ENCODE measurements at places on chromosomes 1 and 21.
A peak's percentile ranks its signal among the peaks of the same experiment; 100 is the strongest.

DNA sequence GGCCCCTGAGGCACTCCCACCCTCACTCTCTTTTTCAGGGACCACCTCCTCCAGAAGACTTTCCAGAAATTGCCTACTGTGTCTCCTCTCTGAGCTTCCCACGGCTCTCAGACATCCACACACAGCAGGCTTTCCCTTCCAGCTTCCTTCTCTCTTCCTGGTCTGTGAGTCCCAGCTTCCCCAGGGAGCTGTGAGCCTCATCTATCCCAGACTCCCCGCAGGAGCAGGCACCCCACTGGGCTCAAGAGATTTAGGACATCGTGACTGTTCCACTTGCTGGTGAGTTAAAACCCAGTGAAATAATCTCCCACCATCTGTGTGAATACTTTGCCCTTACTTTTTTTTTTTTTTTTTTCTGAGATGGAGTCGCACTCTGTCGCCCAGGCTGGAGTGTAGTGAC lies 22.0 kb upstream of the PRELP start:
- DNase-seq: no peak

GRCh38 chr1:71242239-71242638 lies 161.4 kb upstream of the ZRANB2 start:
- DNase-seq: no peak

DNA sequence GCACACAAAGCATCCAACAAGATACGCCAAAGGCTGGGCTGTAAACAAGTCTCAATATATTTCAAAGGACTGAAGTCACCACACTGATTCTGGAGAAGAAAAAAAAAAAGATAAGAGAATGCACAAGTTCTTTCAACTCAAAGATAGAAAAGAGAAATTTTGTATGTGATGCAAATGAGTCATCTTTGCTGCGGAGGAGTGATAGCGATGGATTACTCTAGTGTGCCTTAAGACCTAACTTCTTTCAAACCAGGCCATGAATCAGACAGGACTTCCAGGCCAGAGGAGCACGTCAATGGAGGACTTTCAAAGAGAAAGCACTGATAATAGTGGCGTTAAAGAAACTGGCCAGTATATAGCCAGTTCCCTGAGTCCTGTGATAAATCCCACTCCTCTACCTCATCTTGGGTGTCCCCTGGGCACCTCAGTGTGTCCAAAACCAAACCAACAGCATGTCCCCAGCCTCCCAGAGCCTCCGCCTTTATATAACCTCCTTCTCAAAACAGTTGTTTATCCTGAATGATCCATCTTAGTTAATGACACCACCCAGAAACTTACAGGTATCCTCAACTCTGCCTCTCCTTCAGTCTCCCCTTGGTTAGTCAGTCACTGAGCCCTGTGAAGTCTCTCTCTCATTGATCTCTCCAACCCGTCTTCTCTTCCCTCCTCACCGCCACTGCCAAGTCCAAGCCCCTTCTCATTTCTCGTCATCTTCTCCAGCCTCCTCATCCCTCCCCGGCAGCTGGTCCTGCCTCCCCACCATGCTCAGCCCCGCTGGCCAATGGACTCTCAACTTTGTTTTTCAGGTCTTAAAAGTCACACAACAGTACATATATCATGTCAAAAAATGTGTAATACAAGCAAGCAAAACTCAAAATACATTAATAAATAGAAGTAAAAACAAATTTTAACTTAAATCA lies 47.2 kb upstream of the IFFO2 start:
- no peak for DNase-seq

DNA sequence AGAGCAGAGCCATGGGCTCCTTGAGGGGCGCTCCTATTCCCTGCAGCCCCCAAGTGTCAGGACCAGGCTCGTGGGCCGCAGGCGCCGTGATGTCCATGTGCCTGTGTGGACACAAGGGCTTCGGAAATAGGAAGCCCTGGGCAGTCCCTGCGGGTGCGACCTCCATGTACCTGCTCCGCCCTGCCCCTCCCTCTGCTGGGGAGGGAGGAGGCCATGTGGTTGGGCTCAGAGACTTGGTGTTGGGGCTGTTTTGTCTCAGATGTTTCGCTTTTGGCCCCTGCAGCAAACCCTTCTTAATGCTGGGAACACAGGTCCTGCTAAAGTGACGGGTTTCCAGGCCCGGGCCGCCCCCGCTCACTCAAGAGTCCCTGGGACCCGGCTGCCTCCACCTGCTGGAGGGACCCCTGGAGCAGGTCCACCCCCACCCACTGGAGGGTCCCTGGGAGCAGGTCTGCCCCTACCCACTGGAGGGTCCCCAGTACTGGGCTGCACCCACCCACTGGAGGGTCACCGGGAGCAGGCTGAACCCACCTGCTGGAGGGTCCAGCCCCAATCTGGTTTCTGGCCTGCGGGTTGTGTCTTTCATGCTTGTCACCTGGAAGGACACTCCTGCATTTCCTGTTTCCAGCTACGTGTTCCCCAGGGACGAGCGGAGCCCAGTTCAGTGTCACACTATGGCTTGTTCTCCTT lies 156.5 kb downstream of the PEX14 start:
- no peak for DNase-seq

DNA sequence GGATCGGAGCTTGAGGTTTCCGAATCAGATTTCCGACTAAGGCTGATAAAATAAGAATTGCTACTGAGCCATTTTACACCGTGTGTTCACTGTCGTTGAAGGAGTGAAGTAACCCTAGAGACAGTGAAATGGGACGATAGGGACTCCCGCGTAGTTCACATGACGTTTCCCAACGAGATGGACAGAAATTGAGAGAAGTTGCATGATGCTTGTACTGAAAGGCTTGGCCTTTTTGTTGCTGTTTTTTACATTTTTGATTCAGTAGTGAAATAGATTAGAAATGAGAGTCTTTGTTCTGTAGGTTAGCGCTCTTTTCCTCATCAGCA lies 1.2 kb downstream of the KHDRBS1 start:
- DNase-seq: peak; percentile 16

DNA sequence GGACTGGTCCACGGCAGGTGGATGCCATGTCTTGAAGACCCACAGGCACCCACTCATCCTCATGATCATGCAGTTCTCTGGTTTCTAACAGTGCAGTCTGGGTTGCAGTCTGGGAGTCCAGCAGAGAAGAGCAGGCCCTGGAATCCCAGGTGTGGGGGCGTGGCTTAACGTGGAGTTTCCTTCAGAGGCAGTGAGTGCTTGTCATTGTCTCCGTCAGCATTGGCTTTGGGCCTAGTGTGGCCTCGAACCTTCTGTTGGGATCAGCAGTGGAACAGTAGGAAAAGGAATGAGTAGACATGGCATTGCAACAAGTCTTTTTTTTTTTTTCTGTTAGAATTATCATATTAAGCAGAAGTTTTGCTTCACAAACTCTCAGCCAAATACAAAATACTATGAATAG lies 12.8 kb downstream of the LGALS8 start:
- DNase-seq: no peak

- no peak for DNase-seq
Measured at GRCh38 chr1:175462301-175463017, 269.9 kb upstream of the KIAA0040 start.

DNA sequence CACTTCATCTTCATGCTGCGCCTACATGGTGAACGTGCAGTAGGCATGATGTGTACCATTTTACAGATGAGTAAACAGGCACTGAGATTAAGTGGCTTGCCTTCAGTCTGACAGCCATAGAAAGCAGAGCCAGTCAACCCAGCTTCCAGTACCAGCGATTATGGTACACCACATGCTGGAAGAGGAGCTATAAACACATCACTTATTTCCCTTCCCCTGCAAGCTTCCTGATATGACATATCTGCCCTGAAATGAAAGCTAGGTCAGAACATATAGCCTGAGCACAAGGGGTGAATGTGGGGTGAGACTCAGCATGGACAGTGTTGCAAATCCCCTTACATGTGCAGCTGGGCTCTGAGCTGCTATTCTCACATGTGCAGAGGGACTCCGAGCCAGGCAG lies 33.8 kb upstream of the IL20 start:
- DNase-seq: no peak

DNA sequence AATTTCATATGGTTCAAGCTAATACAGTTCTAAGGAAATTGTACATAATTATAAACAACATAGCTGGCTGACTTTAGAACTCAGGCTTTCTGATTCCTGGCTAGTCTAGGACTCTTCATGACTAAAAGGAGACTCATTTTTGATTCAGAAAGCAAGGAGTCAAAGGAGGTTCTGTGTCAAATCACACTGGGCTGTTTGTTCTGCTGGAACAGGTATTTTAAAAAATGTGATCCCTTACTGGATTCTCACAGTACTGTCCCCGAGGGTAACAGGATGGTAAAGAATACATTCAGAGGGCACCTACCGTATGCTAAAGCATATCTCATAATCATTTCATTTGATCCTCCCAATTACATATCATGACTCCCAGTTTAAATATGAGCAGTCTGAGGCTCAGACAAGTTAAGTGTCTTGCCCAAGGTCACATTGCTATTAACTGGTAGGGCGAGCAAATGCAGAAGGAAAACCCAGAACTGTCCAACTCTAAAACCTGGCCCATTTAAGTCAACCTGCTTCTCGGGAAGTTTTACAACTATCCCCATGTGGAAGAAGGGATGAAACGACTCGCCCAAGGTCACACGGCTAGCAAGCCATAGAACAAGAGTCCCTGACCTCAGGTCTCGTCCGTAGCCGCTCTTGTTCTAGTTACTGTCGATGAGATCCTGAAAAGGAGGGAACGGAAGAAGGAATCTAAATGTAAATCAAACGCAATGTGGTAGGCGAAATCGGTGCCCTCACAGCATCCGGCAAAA lies 675 bp downstream of the MYSM1 start:
- DNase-seq: no peak

GRCh38 chr1:221947731-221948130 lies 205.8 kb upstream of the DUSP10 start:
- no peak for DNase-seq

GRCh38 chr1:99629164-99629563 lies 16.7 kb upstream of the PALMD start:
- DNase-seq: no peak

DNA sequence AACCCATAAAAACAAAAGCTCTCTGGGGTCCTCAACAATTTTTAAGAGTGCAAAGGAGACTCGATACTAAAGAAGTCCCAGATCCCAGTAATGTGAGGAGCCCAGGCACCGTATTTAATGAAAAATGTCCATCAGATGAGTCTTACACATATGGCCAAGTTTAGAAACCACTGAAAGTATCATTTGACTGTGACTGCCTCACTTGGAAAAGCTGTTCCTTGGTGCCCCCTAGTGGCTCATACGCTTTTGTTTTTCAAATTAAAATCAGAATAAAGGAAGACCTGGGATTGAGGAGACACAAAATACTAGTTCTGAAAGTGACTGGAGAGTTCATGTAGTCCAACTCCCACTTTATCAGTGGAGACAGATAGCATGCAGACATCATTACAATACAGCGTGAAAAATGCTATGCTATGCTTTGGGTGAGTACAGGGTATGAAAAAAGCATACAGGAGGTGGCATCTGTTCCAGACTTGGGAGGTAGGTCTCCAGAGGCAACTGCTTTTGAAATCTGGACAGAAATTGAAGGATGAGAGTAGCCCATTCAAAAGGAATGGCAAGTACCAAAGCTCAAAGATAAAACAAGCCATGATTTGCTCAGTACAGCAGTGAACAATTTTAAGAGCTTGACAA lies 33.8 kb downstream of the GDAP2 start:
- DNase-seq: peak; percentile 85
